ENCODE measurements at places on chromosomes 16 and 17.

DNA sequence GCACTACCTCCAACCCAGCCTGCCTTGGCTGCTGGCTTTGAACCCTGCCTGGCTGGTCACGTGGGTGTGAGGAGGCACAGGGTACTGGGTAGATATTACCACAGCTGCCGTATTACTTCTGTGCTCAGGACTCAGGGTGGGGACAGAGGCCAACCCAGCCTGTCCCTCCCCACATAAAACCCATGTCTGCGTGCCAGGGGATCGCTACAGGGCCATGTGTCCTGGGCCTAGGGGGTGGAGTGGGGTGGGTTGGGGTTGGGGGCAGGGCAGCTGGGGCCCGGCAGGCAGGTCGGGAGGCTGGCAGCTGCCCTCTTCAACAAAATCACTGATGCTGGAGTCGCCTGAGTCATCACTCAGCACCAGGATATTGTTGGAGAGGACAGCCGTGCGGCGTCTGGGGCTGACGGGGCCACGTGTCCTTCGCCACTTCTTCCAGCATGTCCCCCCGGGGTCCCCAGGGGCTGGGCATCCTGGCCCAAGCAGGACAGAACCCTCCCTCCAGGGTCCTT is 39.7 kb upstream of the PVALEF start:
- no peak for DNase-seq

GRCh38 chr17:38598995-38599394 is 6.8 kb downstream of the SRCIN1 start:
- no peak for DNase-seq

- no peak for DNase-seq
Measured at GRCh38 chr17:29722411-29723198, 99.9 kb upstream of the CORO6 start.

DNA sequence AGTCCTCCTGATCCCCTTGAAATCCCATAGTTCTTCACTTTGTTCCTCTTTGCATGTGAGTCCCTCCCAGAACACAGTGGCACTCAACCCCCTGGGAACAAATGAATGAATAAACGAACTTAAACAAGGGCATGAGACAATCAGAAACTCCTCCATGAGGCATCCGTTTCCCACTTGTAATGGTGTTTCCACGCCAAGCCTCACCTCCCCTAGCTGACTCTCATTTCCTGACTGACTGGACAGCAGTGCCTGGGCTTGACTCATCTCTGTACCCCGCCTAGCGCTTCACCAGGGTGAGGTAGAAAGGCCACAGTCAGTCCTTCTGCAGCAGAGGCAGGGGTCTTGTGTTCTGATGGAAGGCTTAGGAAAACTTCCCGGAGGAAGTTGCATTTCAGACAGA is 14.2 kb downstream of the KIF1C start:
- DNase-seq: no peak

DNA sequence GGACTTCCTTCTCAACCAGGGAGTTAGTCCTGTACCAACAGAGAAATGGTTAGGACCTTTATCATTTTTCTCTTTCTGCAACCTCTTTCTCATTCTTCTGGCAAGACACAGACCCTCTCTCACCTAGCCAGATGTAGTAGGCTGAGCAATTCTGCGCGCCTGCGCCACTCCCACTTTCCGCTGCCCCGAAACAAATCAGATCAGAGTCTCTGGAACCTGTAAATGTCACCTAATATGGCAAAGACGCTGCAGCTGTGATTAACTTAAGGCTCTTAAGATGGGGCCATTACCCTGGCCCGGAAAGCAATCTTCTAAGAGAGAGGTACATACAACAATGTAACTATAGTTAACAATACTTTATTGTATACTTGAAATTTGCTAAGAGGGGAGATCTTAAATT is 94.3 kb upstream of the ASIC2 start:
- no peak for DNase-seq

DNA sequence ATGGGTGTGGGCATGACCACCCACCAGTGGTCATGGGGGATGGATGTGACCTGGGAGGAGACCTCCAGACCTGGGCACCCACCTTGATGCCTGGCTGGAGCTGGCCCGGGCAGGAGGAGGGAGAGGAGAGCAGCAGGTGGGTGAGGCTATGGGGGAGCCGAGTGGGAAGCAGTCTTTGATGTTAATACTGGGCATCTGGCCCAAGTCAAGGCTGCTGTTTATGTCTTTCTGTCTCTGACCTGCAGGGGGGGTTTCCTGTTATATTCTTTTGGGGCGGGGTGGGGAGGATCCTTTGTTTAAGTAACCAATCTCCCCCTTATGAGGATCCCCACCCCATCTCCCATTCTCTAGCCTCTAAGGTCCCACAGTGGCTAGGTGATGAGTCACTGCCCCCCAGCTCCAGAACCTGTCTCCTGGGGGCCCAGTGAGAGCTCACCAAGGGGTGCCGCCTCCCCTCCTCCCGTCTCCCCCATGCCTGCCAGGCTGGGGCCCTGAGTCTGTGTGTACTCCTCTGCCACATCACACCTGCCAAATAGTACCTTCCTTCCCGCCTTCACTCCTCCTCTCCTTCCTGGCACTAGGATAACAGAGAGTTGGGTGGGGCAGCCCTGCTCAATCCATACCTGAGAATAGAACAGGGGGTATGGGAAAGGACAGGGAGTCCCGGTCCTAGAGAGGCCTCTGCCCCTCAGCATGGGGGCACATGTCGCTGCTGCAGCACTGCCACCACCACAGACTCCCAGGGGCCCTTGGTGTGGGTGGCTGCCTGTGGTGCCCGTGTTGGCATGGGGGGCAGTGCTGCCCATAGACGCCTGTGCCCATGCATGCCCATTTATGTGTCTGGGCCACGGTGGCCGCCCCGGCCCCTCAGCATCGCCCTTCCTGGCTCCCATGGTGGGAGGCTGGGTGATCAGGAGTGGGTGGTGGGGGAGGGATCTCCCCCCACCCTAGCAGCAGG is 7.3 kb downstream of the THRA start:
- DNase-seq: no peak

DNA sequence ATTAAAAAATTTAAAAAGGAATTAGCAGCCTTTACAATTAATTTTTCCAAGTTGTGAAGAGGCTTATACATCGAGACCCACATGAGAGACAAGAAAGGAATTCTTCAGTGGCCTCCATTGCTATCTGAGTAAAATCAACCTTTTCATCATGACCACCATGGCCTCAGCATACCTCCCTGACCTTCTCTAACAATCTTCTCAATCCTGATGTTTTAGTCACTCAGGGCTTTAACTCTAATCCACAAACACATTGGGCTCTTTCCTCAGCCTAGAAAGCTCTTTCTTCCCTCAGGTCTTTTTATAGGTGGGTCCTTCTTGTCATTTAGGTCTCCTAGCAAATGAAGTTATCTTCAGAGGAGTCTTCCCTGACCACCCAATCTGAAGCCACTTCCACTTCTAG is 46.4 kb downstream of the SPOP start:
- no peak for DNase-seq

- no peak for DNase-seq
Measured at GRCh38 chr17:67281053-67281452, 36.1 kb upstream of the HELZ start.

DNA sequence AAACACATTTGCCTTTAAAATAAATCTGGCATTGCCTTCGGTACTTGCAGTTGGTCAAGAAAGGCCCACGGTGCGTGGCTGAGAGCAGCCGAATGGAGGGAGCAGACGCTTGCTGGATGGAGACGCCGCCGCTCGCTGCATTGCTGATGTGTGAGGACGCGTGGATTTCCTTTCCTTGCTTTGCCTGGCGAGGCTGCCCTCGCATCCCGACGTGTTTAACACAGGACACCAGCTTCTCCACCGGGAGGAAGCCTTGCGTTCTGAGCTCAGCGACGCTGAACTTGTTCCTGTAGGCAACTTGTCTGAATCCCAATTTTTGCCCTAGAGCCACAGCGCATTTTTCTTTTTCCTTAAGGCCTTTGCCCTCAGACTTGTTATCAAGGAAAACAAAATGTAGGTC is 45.8 kb downstream of the COX4I1 start:
- no peak for DNase-seq

DNA sequence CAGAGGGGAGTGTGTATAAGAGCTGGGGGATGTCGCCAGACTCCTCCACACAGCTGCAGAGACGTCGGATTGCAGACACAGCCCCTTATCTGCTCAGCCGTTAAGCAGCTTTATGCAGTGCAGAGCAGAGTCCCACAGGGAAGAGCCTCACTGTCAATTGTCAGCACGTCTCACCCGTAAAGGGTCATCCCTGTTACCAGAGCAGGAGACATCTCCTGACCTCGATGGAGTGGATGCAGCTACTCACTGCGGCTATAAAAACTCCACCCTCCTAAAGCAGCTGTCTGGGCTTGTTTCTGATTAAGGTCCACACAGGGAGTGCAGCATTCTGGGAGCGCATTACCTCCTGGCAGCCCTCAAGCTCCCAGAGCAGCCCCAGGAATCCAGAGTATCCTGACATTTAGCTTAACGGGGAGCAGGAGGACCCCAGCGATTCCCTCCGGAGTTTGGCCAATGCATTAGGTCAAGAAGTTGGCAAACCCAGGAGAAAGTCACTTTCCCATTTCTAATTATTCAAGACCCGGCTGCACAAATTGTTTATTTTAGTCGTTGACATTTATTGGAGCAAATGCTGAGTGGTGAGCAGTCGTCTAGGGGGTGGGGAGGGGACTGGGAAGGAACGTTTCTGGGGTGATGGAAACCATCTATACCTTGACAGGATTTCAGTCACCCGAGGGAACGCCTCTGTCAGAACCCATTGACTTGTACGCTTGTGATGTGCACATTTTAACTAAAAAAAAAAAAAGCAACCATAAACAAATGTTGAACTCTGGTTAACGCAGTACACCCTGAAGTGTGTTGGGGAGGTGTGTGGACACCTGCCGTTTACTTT is 100.0 kb upstream of the ZNF469 start:
- no peak for DNase-seq

DNA sequence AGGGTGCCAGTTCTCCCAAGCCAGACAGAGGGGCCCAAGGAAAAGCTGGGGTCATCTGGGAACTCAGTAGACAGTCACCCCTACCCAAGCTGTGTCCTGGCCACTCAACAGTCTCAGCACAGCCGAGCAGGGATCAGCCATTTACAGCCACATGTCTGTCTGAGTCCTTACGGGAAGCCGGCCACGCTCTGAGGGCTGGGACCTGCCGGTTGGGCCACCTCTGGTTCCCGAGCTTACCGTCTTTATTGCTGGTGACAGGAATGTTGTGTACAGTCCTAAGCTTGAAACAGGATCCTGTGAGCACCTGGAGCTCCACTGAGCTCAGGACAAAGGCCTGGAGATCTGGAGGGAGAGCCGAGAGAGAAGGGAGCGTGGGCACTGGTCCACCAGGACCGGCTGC is 59.8 kb downstream of the TIMM22 start:
- DNase-seq: no peak

DNA sequence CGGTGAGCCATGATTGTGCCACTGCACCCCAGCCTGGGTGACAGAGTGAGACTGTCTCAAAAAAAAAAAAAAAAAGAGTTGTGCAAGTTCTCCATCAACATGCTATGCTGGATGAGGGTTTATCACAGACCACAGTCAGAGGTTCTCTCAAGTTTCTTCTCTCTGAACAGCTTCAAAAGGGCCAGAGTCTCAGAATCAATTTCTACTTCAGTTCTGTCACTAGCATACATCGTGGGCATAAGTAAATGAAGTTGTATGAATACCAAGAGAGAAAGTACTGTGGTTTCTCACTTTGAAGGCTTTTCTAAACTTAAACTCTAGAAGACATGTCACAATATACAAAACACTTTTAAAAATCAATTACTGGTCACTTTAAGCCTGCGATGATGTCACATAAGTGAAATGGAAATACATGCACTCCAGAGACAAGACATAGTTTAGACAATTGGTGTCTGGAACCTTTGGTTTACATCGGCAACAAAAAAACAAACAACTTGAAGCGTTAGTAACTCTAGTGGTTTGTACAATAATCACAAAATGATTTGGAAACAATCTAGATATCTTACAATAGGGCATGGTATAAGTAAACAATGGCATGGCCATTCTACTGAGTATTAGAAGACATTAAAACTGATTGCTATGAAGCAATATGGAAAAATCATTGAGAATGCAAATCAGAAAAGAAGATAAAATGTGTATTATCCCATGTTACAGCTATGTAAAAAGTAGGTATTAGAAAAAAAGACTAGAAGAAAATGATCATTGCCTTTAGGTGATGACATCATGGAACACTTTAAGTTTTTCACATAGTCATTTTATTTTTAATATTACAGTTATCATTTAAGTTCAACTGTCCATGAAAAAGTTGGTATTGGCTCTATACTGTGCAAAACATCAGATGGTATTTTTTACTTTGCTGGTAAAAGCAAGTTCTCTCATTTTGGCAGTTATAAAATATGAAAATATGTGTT is 232.3 kb downstream of the ZFHX3 start:
- no peak for DNase-seq

DNA sequence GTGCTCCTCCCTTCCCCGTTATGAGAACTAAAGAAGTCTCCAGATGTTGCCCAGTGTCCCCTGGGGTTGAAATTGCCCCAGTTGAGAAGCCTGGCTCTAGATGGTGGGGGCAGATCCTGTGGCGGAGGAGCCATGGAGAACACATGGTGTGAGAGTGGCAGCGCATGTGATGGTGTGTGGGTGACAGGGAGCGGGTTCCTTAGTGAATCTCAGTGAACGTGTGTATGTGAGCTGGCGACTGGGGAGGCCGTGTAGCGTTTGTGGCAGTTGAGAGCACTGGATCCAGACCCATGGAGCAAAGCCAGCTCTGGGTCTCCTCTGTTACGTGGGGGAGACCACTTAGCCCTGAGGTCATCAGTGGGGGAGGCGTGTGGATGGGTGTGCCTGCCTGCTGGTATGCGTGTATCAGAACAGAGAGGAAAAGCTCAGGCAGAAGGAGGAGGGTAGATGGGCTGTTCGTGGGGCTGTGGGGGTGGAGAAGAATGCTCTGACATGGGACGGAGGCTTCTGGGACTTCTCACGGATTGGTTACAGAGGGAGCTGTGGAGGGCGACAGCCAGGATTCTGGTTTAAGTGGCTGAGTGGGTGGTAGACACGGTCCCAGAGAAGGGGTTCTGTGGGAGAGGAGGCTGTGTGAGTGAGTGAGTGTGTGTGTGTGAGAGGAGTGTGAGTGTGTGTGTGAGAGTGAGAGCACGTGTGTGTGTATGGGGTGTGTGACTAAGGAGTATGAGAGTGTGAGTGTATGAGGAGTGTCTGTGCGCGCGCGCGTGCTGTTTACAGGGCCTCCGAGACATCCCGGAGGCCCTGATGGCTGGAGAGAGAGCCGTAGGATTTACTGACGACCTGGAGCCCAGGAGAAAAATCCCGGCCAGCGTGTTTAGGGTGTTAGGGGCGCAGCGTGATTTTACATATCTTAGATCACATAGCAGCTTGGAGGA is 193.8 kb downstream of the SNX29 start:
- no peak for DNase-seq

GRCh38 chr16:7399296-7399695 is 66.7 kb downstream of the RBFOX1 start:
- no peak for DNase-seq

GRCh38 chr17:66511135-66511534 is 208.7 kb downstream of the PRKCA start:
- no peak for DNase-seq

Measured in HuH-7.5 (cell line).